GM13976 (cell line): ENCODE measurements at places on chromosomes 5 and 9.

- DNase-seq: no peak
Observed at GRCh38 chr5:7078901-7079300, 317.0 kb upstream of the ADCY2 start.

- DNase-seq: no peak
Observed at GRCh38 chr9:88957526-88957925, 33.7 kb upstream of the S1PR3 start.

- no peak for DNase-seq
Observed at GRCh38 chr9:29865764-29866313, 2292.6 kb upstream of the C9orf72 start.

DNA sequence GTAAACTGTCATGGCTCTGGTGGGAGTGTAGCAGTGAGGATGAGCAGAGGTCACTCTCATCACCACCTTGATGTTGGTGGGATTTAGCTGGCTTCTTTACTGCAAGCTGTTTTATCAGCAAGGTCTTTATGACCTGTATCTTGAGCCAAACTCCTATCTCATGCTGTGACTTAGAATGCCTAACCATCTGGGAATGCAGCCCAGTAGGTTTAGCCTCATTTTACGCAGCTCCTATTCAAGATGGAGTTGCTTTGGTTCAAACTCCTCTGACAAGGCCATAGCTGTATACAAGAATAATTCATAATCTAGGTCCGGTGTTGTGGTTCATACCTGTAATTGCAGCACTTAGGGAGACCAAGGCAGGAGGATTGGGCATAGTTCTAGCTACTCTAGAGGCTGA is 85.1 kb downstream of the ARRDC3 start:
- DNase-seq: no peak

DNA sequence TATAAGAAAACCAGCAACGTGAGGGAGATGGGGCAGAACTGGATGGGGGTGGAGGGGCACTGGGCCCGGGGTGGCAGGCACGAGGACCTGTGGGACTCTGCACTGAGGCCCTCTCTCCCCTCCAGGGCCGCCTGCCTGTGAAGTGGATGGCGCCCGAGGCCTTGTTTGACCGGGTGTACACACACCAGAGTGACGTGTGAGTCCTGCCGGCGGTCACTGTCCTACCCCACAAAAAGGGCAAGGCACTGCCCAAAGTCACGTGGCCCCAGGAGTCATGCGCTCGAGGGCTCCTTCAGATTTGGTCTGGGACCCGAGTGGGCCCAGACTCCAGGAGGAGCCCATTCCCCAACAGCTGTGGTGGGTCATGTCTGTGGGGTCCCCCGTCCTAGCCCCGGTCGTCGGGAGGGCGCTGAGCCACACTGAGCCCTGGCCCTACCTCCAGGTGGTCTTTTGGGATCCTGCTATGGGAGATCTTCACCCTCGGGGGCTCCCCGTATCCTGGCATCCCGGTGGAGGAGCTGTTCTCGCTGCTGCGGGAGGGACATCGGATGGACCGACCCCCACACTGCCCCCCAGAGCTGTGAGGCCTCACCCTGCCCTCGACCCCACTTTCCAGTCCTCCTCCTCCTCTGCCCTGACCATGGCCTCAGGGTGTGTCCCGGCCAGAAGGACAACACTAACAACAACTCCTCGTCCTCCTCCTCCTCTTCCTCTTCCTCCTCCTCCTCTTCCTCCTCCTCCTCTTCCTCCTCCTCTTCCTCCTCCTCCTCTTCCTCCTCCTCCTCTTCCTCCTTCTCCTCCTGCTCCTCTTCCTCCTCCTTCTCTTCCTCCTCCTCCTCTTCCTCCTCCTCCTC is 9.7 kb downstream of the FGFR4 start:
- DNase-seq: no peak

GRCh38 chr5:142057697-142058056 is 44.9 kb upstream of the GNPDA1 start:
- DNase-seq: no peak

- no peak for DNase-seq
Observed at GRCh38 chr9:127915325-127915752, 1.5 kb downstream of the ST6GALNAC4 start.

GRCh38 chr5:102411-103043 is 10.6 kb downstream of the PLEKHG4B start:
- no peak for DNase-seq

- peak; percentile 61 for DNase-seq
Observed at GRCh38 chr9:99820685-99821395, 845 bp upstream of the NR4A3 start.

- no peak for DNase-seq
Observed at GRCh38 chr9:35499029-35499700, 9.3 kb downstream of the RUSC2 start.

GRCh38 chr9:33800886-33801285 is 5.5 kb downstream of the PRSS3 start:
- no peak for DNase-seq

- DNase-seq: no peak
Observed at GRCh38 chr5:14948383-14948782, 76.8 kb upstream of the ANKH start.

DNA sequence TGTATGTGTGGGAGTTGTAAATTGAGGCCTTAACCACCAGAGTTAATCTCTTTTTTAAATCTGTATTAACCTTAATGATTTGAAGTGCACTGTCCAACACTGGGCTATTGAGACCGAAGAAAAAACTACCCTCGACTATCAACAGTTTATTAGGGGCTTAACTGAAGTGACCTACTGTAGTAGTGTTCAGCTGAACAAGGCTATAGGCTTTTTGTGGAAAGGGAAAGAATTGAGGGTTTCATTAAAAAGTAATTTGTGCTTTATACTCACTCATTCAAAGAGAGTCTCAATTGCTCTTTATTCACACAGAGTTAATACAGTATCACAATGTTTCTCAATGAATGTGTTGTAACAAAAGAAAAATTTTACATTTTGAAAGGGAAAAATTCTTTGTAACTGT is 267.5 kb downstream of the SLF1 start:
- no peak for DNase-seq

GRCh38 chr5:124908581-124909451 is 162.4 kb upstream of the ZNF608 start:
- peak; percentile 73 for DNase-seq

- DNase-seq: no peak
Observed at GRCh38 chr9:14345354-14346230, 31.7 kb upstream of the NFIB start.

GRCh38 chr5:179307013-179307800 is 38.1 kb downstream of the ADAMTS2 start:
- DNase-seq: no peak

DNA sequence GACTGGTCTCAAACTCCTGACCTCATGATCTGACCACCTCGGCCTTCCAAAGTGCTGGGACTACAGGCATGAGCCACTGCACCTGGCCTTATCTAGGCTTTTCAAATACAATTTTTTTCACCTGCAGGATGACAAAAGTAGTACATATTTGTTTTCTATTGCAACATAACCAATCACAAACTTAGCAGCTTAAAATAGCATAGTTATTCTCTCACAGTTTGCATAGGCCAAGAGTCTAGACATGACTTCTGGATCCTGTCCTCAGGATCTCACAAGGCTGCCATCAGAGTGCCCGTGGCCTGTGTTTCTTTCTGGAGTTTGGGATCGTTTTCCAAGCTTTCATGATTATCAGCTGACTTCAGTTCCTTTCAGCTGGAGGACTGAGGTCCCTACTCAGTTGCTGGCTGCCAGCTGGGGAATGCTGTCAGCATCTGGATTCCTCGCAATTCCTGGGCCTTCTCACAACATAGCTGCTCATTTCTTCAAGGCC is 348.9 kb downstream of the ARHGEF28 start:
- no peak for DNase-seq
